Stimulated activated CD4-positive, alpha-beta T cell treated with anti-CD3 and anti-CD28 coated beads, Interleukin-1b, Interleukin-23, amount 100 ng/mL, for 48 hours (primary cell): ENCODE measurements at places on chromosomes 2 and 18.

DNA sequence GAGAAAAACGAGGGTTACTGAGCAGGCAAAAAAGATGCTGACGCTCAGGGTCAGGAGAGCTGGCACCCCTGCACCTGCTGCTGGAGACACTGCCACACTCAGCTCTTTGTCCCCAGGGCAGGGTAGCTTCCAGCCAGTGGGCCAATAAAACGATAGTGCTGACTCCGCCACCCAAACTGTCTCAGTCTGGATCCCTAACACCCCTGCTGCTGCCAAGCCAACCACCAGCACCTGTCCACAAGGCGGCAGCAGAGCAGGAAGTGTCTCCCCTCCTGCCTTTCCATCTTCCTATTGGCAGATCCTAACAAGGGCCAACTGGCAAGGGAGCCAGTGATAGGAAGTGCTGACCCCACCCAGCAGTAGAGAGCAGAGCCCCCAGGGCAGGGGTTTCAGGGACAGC is 531.5 kb upstream of the SALL3 start:
- DNase-seq, result no peak

DNA sequence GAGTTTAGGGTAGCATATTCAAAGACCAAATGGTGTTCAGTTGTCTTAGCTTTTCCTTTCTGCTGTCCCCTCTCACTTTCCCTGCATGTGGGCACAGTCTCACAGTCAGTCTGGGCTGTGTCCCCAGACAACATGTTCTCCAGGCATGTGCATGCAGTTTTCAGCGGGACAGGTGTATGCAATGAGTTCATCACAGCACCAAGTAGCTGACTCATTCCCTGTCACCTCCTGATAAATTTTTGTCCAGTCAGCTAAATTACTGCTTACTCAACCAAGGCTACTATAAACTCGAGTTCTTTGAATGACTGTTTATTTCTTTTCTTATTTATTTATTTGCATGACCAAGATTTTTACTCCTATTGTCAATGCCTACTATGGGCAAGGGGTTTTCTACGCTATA is 148.8 kb upstream of the CDH19 start:
- DNase-seq, result no peak

DNA sequence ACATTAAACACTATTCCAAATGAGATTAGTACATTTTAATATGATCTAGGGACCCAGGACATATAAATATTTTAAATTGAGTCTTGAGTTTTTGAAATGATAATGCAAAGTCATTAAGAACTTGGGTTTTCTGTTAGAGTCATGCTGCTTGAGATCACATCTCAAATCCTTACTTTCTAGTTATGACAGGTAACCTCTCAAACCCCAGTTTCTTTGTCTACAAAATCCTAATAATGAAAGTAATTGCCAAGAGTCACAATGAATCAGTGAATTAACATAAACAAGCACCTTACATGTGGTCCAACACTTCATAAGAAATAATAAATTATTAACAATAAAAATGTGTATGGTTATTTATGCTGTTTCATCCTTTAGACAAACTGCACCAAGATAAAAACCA is 607.6 kb downstream of the LRP1B start:
- no peak for DNase-seq

- DNase-seq, result no peak
Measured at GRCh38 chr18:68409576-68409975, 305.3 kb downstream of the TMX3 start.

DNA sequence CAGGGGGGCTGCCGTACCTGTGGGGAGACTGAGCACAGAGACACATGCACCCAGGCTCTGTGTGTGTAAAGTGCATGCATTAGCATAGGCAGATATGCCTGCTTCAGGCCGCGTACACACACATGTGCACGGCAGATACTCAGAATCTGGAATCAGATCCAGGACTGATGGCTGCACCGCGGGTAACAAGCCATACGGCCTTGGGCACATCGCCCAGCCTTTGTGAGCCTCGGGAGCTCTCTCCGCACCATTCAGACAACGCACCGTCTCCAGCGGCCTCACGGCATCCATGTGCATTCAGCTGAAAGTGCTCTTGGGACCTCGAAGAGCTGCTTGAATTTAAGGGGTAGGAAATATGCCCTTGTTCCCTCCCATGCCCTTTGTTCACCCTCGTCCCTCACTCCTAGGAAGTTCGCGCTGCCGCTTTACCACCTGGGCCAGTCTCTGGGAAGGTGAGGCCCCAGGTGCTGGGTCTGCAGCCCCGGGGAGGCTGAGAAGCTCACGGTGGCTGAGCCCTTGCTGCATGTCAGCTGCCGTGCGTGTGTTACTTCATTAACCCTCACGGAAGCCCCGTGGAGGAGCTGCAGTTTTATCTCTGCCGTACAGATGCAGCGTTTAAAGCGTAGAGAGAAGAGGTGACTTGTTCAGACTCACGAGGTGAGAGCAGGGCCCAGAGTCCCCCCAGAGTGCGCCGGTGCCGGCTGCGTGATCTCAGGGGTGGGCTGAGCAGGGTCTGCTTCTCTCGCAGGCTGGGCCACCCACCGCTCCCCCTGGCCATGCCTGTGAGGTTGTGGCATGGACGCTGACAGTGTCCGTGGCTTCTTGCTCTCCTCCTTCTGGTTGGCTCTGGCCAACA is 377.7 kb upstream of the MYT1L start:
- no peak for DNase-seq

- no peak for DNase-seq
Measured at GRCh38 chr2:164792316-164793170, 49.1 kb downstream of the COBLL1 start.

DNA sequence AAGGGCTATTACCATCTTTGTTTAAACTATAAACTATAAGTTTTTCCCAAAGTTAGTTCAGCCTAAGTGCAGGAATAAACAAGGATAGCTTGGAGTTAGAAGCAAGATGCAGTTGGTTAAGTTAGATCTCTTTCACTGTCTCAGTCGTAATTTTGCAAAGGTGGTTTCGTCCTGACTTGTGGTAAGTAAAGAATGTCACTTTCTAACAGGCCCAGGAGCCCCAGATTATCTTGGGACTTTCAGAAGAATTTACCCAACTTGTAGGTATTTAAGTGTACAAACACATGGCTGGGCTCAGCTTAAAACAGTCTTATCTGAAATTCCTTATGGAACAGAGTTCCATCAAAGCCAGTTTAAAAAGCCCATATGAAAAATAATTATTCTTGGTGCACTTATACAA is 18.3 kb upstream of the FAM98A start:
- DNase-seq, result no peak

DNA sequence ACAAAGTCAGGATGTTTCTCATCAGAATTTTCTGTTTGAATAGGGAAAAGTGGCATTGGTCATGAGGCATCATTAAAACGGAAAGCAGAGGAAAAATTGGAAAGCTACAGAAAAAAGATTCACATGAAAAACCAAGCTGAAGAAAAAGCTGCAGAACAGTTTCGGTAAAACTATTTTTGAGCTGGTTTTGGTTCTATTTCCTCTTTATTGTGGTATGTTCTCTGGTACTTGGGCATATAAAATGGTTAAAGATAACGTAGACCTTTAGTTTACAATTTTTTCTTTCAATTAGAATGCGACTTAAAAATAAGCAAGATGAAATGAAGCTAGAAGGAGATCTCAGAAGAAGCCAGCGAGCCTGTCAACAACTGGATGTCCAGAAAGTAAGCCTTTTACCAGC is 7.6 kb downstream of the GPATCH11 start:
- no peak for DNase-seq

DNA sequence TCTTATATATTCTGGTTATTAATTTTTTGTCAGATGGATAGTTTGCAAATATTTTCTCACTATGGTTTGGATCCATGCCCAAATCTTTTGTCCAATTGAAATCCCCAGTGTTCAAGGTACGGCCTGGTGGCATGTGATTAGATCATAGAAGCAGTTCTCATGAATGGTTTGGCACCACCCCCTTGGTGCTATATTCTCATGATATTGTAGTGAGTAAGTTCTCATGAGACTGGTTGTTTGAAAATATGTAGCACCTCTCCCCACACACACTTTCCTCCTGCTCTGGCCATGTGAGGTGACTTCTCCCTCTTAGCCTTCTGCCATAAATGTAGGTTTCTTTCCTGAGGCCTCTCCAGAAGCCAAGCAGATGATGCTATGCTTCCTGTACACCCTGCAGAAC is 107.7 kb upstream of the KYNU start:
- DNase-seq, result no peak

GRCh38 chr2:179049546-179050311 is at the start of gene CCDC141:
Gene CCDC141, minus strand, starts transcription at chr2:179050137. Its CDS starts 196 bp downstream, at chr2:179049941.
- peak; percentile 15 for DNase-seq

DNA sequence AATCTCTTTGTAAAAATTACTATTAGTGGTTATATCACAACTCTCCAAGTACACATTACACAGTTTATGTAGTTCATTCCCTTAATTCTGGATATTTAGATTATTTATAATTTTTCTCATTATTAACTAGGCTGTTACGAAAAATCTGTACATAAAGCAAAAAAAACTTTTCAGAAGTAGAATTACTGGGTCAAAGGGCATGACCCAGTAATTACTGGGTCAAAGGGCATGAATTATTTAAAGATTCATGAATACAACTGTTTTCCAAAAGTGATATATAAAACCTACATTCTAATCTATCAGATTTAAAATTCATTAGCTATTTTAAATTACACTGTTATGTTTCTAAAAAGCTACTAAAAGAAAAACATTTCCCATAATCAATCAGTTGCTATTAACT is 55.3 kb downstream of the MSH6 start:
- no peak for DNase-seq

DNA sequence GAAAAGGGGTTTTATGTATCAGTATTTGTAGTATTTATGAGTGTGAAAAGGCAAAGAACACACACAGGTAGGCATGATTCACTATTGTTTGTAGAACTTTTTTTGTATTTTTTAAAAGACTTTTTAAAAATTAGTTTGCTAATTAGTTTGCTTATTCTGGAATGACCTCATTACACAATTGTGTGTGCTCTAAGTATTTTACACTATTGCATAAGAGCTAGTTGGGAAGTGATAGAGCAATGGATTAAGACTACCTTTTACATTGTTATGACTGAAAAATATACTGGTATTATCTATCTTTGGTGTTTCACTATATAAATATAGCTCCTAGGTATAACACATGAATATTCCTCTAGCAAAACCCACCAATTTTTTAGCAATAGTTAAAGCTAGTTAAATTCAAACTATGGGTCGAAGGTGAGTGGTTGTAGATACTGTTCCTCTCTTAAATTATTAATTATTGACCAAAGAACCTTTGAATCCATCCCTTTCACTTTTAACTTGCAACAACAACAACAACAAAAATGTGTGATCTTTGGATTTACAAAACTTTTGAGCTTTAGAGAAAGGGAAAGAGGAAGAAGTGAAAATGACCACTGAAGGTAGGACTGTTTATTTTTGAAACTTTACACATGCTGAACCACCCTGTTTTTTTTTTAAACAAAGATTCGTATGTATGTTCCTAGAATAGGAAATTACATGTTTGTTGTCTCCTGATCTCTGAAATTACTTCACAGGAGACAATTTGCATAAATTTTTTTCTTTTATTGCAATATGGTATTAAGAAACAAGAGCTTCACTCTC is 18.7 kb downstream of the ITPRID2 start:
- no peak for DNase-seq

DNA sequence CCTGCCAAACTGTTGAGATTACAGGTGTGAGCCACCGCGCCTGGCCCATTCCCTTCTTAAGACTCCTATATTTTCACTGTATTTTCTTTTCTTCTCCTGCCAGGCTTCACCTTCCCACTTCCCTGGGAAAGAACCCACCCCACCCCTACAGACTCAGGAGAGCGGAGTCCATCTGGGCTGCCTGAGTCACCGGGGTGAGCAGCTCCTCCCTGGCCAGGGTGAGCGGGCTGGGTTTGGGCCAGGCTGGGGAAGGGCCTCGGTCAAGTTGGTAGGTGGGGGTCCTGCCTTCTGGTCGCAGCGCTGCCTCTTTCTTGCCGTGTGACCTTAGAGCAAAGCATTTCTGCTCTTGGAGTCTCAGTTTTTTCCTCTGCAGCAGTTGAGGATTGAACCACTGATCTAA is 2.1 kb upstream of the GAREM2 start:
- no peak for DNase-seq

DNA sequence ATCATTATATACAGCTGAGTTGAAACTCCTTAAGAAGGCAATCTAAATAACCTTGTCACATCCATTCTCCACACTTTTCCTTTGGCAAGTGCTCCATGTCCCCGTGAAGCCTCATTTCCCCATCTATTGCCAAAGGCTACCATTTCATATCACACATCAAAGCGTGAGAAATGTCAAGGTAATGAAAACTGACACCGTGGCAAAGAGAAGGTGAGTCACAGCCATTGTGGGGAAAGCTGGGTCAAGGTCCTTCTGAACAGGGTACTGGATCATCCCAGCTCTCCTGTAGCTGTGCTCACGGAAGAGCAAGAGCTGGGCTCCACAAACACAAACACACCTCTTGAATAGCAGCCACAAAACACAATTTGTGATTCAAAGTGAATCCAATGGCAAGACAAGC is 58.2 kb upstream of the REG3G start:
- DNase-seq, result no peak

DNA sequence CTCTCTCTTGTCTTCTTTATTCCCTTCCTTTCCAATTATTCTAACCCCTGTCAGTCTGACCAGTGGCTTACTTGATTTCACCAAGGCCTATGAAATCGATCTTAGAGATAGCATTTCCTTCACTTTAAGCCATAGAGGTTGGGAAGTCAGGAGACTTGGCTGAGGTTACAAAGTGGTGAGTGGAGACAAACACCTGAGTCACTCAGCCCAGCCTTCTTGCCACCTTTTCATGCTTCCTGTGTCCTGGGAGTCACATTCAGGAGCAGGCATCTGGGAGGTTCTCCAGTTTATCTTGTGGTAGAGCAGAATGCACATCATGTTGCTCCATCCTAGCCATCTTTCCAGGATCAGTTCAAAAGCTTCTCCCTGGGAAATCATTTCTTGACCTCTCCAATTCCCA is 59.1 kb downstream of the VSNL1 start:
- DNase-seq, result no peak

- no peak for DNase-seq
Measured at GRCh38 chr2:119426801-119427395, 4.8 kb upstream of the TMEM37 start.

DNA sequence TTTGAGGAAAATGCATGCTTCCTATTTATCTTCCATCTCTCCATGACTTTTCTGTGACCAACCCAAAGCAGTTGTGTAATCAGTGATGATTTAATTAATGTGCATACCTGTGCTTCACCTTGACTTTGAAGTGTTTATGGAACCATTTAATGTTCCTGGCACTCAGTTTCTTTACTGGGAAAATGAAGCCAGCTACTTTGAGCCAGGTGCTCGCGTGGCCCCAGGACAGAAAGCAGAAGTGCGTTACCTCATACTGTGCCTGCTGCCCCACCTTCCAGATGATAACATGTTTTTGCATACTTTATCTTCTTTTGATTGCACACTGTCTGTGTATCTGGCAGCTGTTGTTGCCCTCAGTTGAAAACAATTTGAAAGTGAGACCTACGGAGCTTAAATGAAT is 61.3 kb downstream of the PMAIP1 start:
- DNase-seq, result no peak

- peak; percentile 50 for DNase-seq
Measured at GRCh38 chr2:105798595-105798994, 53.9 kb downstream of the NCK2 start.

- DNase-seq, result no peak
Measured at GRCh38 chr2:54545702-54546450, 89.7 kb downstream of the SPTBN1 start.
